Stimulated activated CD4-positive, alpha-beta T cell treated with anti-CD3 and anti-CD28 coated beads, Interleukin-1b, Interleukin-23, amount 100 ng/mL, for 1 hour (primary cell): ENCODE measurements at places on chromosomes 16 and 17.

DNA sequence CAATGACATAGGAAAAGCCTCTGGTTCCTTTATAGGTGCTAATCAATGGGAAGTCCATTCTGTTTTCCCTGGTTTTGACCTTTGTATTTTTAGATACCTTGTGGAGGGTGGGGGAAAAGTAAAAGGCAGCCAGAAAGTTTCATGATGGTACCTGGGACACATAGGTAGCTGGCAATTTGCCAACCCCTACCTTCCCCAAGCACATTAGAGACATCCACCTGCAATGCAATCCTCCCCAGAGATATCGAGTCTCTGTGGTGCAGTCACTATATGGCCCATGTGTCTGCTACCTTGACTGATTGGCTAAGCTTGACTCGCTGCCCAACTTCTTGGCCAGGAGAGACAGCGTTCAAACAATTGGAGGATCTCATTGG is 86.4 kb downstream of the IRX3 start:
- DNase-seq = no peak

DNA sequence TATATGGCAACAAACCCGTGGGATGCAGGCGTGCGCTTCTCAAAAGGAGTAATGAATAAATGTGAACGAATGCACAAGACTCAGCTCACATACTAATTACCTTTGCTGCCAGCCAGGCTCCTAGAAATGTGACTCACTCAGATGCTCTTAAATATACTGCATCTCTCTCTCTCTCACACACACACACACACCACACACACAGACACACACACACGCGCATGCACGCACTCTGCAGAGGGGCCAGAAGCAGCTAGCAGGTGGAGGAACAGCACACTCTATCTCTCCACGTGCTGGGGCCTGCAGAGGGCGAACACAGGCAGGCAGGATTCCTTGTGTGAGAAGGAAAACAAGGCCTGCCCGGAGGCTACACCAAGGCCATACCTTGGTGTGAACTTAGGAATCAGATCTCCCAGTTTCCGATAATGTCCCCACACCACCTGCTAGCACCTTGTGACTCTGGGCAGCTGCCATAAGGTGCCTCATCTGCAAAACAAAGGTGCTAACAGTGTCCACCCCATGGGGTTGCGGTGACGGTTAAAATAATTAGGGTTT is 5.3 kb downstream of the GPRC5B start:
- DNase-seq = no peak

DNA sequence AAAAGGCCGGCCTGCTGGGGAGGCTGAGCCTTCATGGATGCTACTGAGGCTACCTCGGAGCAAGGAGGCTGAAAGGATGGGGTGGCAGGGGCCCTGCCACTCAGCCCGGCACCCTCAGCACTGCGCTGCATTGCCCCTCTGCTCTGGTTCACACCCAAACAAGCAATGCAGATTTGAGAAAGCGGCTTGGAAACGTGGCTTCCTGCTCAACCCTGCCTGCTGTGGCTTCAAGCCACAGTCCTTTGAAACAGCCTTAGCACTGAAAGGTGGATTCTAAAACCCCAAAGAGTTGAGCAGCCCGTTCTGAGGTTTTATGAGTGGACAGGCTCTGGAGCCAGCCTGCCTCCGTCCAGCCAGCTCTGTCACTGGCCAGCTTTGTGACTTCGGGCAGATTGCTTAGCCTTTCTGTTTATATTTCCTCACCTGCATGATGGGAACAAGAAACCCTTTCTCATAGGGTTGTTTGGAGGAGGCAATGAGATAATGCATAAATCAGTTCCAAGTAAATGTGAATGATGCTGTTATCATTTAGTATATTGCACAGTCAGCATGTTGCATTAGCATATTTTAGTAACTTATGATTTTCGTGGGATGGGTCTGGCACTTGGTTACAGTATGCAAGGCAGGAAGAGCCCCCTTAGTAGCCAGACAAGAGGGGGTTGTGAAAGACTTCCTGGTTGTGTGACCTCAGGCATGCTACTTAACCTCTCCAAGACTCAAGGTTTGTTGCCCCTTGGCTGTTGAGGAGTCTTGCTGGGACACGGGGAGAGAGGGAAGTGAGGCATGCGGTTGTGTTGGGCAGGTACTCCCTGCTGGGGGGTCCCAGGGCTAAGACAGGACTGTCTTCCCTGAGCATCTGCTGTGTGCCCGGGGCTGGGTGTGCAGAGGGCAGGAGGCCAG is 23.6 kb downstream of the CRISPLD2 start:
- no peak for DNase-seq

- no peak for DNase-seq
These were observed 403.5 kb upstream of the HSBP1 start for GRCh38 chr16:83404261-83404660.

GRCh38 chr17:73582821-73583220 is 61.4 kb downstream of the SDK2 start:
- no peak for DNase-seq

DNA sequence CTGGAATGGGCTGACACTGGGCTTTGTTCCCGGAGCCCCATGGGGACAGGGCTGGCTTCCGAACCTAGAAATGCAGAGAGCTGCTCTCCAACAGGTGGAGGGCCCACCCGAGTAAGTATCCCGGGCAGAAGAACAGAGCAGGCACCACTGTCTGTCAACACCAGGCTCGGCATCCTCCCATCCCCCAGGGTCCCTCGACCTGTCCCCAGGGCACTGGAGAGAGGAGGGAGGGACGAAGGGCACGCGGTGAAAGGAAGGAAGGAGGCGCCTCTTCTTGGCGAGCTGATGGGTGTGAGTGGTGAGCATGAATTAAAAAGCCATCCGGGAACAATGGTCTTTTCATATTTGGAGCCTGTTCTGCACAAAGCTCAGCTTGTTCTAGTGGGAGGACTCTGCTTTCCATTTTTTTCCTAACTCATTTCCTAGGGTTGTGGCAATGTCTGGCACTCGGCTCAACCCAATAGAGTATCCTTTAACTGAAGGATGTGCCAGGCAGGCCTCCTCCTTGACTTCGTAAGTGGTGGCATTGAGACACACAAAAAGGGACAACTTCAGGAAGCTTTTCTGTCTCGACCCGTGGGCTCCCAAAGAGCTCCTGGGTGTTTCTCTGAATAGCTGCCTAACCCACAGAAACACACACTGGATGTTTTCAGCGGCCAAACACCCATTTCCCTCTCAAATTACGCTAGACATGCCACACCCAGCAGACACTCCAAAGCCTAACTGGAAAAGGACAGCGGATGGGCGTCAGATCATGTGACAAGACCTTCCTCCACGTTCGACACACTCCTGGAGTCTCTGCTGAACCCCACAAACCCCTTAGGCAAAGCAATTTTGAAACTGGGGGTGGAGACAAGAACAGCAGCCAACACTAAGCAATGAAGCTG is 47.7 kb downstream of the ZFHX3 start:
- DNase-seq = no peak

DNA sequence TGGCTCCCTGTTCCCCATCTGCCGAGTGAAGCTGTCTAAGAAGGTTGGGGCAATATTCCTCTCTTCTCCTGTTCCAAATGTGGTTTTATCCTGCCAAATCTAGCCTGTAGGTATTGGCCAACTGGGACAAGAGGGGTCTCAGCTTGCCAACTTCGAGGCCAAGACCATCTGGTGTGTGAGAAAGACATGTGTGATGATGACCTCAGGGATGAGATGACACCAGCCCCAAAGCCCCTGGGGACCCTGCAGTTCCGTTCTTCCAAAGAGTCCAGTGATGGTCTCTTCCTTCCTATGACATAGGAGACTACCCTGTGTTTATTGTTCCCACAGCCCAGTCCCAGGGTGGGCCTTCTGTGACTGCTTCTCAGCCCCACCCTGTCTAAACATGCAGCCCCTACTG is 34.8 kb upstream of the ADAMTS18 start:
- DNase-seq = no peak

GRCh38 chr16:58661199-58661830 is 23.3 kb downstream of the SLC38A7 start:
- no peak for DNase-seq

GRCh38 chr17:82376042-82376730 is 4.6 kb downstream of the UTS2R start:
- DNase-seq = no peak

DNA sequence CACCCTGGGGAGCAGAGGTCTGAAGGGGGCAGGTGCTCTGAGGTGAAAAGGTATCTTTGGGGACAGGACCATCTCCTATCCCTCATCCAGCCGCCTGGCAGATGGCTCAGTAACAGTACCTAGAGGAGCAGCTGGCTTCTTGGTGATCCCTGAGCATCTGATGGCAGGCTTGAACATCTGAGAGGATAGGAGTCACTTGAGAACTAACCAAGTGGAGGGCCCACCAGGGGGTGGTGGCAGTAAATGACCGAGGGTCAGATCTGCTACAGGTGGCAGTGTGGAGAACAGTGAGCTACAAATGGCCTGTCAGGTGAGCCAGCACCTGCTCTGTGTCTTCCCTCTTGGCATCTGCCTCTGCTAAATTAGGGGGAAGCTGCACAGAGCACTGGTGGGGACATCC is 13.8 kb downstream of the HROB start:
- DNase-seq = no peak

DNA sequence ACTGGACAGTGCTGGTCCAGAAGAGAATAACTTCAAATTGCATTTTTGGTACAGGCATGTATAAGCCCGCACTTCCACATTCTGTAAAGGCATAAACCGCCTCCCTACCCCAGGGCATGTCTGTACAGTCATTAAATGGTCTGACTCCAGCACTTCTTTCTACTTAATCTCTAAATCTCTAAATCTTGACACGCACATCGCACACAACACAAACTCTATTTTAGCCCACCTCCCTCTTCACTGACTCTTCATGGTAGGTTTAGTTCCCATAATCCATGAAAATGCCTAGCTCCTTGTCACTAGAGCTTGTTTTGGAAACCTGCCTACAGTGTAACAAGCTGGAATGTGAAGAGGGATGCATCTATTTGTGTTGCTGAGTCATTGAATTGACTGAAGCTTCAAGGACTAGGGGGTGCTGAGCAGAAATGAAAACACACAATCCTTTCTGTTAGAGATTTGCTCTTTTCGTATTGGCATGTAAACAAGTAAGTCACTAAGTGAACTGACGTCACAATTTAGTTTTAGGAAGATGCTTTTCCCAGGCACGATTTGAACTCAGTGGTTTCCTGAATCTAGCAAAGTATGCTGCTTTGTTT is 1.6 kb upstream of the DUSP14 start:
- no peak for DNase-seq

DNA sequence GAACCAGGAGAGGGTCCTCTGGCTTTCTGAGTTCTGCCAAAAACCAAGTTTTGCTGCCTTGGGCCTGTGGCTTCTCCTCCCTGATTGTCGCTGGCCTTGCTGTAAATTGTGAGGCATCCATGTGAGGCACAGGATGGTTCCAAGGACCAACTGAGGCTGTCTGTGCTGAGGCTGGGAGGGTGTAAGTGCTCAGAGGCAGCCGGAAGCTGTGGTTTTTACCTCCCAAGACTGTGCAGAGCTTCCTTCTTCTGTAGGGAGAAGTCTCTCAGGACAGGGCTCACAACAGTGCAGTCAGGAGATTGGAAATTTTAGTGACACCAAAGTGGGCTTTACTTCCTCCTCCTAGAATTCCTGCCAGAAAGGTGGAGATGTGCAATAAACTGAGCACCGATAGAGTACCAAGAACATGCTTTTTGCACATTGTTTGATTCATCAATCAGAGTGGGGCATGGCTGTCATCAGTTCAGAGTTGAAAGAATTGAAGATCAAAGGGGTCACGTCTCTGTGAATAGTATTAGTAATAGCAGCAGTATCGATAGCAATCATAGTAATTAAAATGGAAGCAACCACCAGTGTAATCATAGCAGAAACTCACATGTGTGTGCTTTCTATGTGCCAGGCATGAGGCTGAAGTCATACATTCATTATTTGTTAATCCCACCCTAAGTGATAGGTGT is 467.1 kb downstream of the WWOX start:
- DNase-seq = no peak

DNA sequence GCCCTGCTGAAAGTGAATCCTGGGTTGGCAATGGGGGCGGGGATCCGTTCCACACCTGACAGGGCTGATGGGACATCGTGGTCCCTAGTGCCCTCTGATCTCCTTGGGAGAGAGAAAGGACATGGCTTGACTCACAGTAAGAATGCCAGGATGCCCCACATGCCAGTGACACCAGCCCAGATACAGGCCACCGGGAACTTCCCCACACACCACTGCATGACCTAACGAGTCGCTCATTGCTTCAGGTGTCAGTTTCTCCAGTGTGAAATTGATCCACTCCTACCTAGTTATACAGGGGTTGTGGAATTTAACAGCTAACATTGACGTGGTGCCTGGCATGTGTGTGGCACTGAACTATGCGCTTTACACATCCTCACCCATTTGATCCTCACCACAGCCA is 7.5 kb downstream of the CD300LG start:
- DNase-seq = no peak

DNA sequence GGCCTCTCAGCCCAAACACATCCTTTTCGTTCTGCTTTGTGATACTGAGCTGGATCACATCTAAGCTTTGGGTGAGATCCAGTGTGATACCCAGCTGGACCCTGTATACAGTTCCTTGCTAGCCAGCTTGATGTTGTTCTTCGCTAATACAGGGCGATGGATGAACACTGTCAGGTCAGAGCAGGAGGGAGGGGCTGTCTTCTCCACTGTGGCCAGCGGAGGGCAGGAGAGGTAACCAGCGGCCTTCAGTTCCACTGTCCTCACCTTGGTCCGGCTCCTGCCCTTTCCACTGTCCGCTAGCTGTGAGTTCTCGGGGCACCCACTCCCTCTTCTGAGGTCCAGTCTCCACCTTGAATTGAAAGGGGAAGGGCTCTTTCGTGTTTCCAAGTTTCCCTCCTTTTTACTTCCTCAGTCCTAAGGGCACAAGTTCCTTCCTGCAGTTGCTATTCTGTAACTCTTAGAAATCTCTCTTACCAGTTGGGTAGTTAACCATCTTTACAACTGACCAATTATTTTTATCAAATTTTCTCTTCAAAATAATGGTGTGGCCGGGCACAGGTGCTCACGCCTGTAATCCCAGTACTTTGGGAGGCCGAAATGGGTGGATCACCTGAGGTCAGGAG is 3.0 kb upstream of the ZNF213 start:
- DNase-seq = no peak

DNA sequence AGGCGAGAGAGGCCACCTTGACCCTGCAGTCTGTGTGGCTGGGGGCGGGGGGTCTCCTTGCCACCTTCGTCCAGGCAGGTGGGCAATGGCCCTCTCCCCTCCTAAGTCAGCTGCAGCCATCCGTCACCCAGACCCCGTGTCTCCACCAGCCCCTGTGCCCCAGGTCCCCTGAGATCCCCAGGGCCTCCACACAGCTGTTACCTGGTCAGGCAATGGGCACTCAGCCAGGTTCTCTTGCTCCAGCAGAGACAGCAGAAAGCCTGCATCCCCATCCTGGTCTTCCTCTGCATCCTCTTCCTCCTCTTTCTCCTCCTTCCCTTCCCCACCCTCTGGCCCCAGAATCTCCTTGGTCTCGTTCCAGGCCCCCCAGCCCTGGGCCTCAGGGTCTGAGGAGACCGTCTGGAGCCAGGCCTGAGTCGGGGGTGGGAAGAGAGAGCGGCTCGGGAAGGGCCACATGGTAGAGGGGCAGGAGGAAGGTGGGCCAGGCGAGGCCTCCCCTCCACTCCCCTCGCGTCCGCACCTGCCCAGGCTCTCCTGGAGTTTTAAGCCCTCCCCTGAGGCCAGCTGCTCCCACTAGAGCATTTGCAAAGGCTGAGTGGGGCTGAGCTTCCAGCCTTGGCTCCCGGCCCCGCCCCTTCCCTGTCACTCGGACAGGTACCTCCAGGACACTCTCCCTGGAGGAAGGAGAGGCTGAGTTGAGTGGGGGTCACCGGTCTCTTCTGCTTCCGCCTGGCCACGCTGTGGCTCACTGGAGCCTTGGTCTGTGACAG is at the start of gene PABPN1L:
Gene PABPN1L (minus strand): TSS at position 510 of the 770 bp plus-strand sequence. CDS start 54 bp downstream, at position 456.
- no peak for DNase-seq
